Activated T-cell treated with anti-CD3 and anti-CD28 coated beads, Interleukin-2, amount 50 U/mL, for 48 hours (primary cell): ENCODE measurements at places on chromosomes 16 and 17.
A peak's percentile ranks its signal among the peaks of the same experiment; 100 is the strongest.

GRCh38 chr17:83026311-83026811, 53.0 kb upstream of the METRNL start:
- DNase-seq = peak; percentile 15

DNA sequence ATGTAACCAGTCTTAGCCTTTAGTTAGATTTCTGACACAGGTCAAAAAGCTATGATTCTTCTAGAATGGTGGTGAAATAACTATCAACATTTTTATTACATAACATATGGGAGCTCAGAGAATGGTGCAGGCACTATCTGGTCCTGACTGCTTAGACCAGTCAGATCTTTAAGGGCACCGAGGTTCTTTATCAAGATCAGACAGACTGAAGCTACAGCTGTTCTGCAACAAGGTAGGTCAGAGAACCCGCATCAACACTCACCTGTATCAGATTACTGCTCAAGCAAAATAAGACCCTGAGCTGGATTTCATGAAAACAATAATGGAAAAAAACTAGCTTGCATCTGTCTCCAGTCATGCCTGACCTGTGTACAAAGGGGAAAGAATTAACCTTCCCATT, 160.4 kb downstream of the KCNJ2 start:
- DNase-seq = no peak

DNA sequence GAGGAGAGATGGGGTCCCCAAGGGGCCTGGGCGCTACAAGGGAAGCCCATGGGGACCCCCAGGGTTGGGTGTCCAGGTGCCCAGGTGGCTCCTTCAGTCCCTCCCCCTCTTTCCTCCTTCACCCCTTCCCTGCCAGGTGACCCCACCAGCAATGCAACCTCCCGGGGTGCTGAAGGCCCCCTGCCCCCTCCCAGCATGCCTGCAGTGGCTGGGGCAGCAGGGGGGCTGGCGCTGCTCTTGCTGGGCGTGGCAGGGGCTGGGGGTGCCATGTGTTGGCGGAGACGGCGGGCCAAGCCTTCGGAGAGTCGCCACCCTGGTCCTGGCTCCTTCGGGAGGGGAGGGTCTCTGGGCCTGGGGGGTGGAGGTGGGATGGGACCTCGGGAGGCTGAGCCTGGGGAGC, 4.0 kb downstream of the EFNB3 start:
- DNase-seq = no peak

- no peak for DNase-seq
Measured at GRCh38 chr17:42502091-42502490, 34.0 kb upstream of the NAGLU start.

DNA sequence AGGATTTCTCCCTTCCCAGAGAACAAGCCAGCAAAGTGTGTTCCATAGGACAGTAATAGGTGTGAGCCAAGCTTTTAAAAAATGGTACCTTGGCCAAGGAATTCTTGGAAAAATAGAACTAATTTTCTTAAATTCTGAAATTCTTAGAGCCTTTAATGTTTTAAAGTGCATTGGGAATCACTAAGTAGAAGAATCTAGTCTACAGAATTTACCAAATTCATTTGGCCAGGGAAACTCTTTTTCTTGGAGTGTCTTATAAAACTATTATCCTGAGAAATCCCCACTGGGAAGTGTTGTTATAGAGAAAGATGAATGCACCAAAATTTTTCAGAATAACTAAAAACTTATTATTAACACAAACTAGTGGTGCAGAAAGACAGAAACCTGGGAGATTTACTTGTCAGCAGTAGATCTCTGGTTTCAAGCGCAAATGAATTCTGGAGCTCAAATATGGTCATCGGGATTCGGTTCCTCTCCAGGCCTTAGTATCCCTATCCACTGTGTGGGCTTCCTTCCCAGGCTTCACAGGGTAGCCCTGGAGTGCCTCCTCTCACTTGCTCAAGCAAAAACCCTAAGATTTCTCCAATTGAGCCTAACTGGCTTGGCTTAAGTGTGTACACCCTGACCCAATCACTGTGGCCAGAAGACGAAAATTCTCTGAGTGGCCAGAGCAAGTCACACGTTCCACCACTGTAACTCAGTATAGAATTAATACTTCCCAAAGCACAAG, 217.8 kb downstream of the CHD9NB start:
- no peak for DNase-seq

DNA sequence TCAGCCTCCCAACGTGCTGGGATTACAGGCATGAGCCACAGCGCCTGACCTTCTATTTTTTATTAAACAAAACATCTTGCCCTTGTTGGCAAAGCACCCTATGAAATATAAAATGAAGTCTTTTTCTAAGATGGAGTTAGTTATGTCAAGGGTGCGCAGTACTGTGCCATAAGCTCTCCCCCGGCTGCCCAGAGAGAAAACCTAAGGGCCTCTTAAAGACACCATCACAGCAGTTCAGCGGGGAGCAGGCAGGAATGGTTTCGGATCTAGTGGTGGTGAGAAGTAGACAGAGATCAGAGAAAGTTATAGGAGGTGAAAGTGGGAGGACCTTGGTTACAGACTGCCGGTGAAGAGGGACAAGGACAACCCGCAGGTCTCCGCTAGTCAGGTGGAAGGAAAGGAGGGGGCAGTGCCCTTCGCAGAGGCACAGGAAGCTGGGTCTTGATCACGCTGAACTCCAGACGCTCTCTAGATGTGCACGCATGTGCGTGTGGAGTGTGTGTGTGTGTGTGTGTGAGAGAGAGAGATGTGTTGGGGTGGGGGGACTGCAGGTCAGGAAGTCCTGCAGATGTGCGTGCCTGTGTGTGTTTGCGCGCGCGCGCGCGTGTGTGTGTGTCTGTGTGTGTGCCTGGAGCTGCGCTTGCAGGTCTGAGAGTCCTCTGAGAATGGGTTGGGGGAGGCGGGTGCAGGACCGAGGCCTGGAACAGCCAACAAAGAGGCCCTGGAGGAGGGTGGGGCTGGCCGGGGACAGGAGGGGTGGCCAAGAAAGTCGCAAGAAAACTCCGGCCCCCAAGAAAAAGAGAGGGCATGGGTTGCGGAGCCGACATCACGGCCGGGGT, 748 bp upstream of the CMTM3 start:
- peak; percentile 79 for DNase-seq

- DNase-seq = peak; percentile 40
Measured at GRCh38 chr17:12789481-12790248, at the start of gene ARHGAP44. ARHGAP44 (plus strand) TSS chr17:12789498; CDS start chr17:12789839, 341 bp downstream.
